ENCODE measurements at places on chromosomes 16 and 17.
A peak's percentile ranks its signal among the peaks of the same experiment; 100 is the strongest.

- DNase-seq, result no peak
Measured at GRCh38 chr16:73565263-73565662, 517.3 kb upstream of the ZFHX3 start.

- DNase-seq, result no peak
Measured at GRCh38 chr16:164827-165538, 795 bp upstream of the HBM start.

GRCh38 chr17:81301195-81302144 is 6.4 kb upstream of the SLC38A10 start:
- DNase-seq, result no peak

DNA sequence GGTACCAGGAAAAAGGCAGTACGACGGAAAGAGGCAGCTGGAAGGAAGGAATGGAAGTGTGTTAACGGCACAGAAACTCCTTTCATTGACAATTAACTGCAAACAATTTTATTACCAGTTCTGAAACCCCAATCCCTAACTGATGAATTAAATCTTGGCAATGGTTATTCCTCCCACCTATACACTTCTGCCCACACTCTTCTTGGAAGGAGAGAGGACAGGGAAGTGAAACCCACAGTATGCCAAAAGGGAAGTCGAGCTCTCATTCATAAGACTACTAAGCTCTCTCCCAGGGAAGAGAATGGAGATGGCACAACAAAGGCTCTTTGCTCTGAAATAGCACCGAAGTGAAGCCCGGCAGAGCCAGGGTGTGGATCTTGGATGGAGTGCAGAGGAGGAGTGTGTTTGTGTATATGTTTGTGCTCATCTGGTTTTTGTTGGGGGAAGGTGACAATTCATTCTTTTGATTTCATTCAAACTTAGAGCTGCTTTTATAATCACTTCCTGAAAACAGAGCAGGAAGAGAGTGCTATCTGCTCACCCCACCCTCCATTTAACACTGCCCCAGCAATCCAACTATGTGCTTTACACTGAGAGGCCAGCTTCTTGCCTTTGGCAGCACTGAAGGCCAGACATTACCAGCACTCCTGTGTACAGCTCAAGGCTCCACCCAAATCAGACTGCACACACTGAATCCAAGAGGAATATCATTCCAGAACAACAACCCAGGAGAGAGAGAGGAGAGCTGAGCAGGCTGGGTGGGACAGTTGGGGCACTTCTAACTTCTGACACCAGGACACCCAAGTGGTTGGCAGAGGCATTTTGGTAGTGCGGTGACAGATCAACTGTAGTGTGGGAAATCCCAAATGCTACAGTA is 68.7 kb downstream of the HIC1 start:
- DNase-seq, result no peak

DNA sequence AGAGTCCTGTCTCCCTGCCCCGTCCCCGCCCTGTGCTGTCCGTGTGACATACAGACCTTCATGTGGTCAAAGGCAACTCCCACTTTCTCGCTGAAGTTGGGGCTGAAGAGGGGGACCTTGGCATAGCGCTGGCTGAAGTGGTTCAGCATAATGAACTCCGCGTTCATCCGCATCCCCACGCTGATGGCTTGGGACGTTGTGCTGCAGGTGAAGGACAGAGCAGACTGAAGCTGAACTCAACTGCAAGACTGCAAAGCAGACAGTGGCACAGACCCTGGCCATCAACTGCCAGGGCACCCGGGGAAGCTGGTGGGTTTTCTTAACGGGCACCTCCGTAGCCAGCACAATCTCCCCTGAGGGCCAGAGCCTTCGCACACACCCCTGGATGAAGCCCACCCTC is 24.2 kb downstream of the ELAC2 start:
- no peak for DNase-seq

GRCh38 chr16:26391833-26392232 is 674.9 kb upstream of the C16orf82 start:
- DNase-seq, result no peak

DNA sequence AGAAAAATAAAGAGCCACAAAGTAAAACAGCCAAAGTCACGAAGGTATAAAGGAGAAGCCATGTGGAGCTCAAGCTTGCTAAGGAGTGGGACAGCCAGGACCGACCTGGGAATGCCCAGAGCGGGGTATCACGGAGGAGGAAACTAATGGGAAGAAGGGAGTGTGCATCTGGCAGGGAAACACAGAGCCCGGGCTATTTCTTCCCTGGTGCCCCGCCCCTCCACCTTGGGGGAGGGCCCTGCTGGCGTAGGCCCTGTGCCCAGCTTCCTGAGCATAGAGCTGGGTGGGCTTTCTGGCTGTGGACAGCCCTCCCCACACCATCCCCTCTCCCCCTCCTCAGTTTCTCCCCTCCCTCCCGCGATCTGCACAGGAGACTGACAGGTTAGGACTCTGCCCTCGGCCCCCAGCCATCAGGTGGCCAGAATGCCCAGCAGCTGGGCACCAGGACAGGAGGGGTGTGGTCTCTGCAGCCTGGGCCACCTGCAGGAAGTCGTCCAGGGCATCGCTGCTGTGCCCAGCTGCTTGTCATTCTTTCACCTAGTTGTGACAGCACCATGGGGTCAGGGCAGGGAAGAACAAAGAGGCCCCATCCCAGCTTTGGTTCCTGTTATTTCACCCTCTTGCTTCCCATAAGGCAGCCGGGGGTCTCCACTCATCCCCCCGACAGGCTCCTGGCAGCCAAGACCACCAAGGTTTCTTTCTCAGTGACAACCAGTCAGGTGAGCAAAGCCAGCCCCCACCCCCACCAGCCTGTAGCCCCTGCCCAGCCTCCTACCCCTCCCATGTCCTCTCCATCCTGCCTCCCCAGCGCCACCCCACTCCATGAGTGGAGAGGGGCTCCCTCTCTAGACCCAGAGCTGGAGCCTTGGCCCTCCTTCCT is 7.1 kb upstream of the DCAF7 start:
- DNase-seq, result no peak

DNA sequence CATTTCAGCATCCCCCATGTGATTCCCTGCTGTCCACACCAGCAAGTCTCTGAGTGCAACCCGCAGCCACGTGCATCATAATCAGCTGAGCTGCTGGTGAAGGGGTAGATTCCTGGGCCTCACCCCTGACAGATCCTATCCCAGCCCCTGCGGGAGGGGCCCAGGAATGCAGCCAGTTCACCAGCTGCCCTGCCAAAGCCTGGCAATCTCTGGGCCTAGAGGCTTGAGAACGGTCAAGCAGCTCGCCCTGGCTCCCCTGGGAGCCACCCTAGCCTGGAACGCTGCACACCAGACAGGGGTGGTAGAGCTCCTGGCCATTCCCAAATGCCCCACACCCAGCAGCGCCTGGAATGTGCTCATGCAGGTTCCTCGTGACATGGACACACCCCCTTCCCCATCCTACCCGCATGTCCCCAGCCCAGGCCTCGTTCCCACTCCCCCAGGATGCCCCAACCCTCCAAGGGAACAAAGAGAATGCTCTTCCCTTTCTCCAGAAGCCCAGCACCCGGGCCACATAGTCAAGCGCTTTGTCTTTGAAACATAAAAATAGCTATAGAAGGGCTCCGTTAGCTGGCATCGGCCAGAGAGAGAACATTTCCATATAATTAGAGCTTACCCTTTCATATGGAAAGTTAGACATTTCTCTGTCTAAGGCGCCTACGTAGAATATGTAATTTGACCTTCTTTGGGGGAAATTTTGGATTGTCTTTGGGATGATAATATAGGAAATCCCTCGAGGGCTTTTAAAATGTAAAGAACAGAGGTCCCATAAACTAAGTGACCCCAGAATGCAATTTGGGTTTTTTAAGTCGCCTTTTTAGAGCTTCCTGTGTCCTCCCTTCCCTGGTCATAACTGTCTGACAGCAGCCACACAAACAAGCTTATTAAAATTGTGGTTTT is 3.4 kb downstream of the CEP295NL start:
- no peak for DNase-seq

DNA sequence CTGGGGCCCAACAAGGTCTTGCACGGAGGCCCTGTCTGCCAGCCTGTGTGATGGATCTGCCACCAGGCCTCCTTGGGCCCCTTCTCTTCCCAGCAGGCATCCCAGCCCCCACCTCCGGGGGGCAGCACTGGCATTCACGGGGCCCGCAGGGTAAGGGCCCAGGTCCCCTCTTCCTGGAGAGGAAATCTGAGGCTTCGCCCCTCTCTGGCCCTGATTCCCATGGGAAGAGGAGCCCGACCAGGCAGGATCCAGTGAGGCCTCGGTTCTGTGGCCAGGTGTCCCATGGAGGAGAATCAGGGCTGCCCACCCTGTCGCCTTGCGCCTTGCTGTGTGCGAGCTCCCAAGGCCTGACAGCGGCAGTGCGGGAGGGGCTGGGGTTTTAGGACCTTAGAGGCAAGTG is 48.4 kb downstream of the PDPK1 start:
- DNase-seq, result no peak

- DNase-seq, result no peak
Measured at GRCh38 chr16:64061621-64062020, 1060.2 kb downstream of the CDH11 start.

GRCh38 chr16:84242839-84243238 is 3.0 kb upstream of the KCNG4 start:
- no peak for DNase-seq

GRCh38 chr17:58278661-58279015 is 2.1 kb downstream of the MPO start:
- DNase-seq, result no peak

- no peak for DNase-seq
Measured at GRCh38 chr17:82198092-82198491, 14.6 kb downstream of the CCDC57 start.

DNA sequence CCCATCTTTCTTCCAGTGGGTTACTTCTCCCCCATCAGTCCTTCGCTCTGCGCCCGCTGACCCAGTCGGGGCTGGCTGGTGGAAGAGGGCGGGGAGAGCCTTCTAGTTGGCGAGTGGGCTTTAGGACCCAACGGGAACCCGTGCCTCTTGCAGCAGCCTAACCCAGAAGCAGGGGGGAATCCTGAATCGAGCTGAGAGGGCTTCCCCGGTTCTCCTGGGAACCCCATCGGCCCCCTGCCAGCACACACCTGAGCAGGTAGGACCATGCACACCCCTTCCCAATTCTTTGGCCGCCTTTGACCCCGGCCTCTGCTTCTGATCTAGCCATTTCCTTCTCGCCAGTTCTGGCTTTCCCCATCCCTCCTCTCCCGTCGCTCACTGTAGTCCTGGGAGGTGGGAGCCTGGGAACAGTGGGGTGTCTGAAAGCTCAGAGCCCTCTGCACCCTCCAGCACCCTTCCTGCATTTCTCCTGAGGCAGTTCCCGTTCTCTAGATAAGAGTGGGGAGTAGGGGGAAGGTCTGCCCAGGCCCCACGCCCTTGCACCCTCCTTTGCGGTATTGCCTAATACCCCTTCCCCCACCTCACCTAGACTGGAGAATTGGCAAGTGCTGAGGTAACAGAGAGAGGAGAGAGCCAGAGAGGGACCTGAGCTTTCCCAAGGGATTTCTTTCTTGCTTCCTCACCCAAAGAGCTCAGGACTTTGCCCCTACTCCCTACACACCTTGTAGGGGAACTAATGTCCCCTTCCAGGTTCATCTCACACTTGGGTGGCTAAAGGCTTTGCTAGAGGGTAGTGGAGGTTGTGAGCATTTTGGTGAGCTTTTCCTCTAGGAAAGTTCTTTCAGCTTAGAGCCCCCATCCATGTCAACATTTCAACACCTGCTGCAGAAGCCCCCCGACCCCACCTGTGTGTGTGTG is at the start of gene RARA:
Gene RARA, plus strand, starts transcription at position 150 of the 918 bp plus-strand sequence. CDS start 22,039 bp downstream, outside the sequence.
- DNase-seq, result no peak

DNA sequence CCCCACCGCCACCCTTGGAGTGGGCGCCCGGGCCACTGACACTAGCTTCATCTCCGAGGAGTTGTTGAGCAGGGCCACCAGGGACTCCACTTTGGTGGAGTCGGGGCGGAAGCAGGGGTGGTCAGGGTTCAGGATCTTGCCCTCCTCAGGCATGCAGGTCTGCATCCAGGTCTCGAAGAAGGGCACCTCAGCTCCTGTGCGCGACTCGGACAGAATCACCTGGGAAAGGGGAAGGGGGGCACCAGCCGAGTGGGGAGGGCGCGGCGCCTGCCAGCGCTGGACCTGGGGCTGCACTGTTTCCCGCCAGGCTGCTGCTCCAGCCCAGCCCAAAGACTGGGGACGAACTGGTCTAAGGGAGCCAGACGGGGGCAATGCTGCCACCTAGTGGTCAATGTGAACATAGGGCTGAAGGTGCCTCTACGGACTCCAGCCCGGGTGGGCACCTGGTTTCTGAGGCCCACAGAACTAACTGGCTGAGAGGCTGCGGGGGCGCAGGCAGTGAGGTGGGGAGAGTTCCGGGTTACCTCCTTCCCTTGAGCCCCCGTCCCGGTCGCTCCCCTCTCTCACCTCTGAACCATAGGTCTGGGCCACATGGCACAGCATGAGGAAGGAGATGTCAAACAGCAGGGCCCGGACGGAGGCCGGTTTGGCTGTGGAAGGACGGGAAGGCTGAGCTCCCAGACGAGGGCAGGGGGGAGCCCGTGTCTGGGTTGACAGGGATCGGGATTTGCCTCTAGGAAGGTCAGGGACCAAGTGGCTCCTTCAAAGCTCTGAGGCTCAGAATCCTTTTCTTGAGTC is 11.8 kb downstream of the CSF3 start:
- peak; percentile 64 for DNase-seq

DNA sequence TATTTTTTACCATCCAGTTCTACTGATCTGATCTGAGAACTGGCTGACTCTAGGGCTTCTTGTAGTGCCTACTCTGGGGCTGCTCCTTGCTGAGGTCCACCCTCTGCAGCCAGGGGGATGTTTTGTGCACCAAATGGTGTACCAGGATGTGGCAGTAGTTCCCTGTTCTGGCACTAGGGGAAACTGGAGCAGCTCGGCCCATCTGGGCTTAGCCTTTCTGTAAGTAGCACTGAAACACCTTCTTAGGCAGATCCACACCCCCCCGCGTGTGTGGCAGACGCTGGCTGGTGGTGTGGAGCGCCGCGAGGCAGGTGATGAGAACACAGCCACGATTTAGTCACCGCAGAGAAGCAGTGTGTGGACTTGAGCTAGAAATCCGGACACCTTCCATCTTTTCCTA is 17.0 kb downstream of the DUSP14 start:
- DNase-seq, result no peak

- DNase-seq, result no peak
Measured at GRCh38 chr16:50718061-50718760, 23.7 kb upstream of the CYLD start.

DNA sequence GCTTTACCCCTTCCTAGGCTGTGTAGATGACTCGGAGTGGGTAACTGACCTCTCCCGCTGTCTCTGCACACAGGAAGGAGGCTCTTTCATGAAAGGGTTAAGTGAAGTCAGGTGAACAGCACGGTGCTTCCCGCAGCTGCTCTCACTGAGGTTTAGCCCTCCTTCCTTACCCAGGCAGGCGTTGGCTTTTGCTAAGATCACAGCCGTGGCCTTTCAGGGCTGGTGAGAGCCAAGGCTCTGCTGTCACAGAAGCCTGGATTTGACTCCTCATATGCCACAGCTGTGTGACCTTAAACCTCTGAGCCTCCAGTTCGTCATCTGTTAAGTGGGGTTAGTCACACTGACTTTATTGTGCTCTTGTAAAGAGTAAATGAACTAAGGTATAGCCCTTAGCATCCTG is 90.9 kb upstream of the PLCG2 start:
- no peak for DNase-seq

GRCh38 chr16:50808929-50809538 is 67.1 kb downstream of the CYLD start:
- no peak for DNase-seq

- no peak for DNase-seq
Measured at GRCh38 chr17:5000237-5000639, 2.5 kb downstream of the KIF1C start.

- DNase-seq, result no peak
Measured at GRCh38 chr16:79933603-79934002, 333.1 kb upstream of the MAF start.

Measured in stimulated activated CD8-positive, alpha-beta memory T cell treated with anti-CD3 and anti-CD28 coated beads, Interleukin-12 subunit alpha, Interleukin-12 subunit beta, amount 100 ng/mL, for 1 hour (primary cell).